ENCODE measurements at places on chromosomes 11 and 22.

- DNase-seq = no peak
Observed at GRCh38 chr11:119019996-119020395, 1.4 kb downstream of the TRAPPC4 start.

DNA sequence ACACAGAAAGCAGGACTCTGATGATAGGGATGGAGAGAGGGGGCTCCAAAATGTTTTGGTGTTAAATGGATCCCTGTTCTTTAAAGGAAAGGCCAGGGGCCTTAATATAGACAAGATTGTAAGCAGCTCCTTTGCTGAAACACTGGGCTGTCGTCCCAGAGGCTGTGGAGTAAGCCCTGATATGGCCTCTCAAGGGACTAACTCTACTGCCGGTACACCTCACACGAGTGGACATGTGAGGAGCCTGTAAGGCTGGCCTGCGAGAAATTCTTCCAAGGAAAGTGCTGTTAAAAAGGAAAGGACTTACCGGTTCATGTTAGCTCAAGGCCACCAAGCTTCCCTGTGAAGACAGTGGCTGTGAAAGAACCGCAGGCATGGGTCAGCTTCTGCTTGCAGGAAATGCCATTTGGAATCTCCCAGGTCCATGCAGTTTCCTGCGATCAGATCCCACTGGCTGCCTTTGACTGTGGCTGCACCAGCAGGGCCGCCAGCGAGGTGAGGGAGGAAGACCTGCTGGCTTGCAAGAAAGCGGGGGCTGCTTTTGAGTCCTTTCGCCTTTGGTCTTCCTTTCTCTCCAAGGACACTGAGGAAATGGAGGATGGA is 106.6 kb downstream of the PRR5L start:
- DNase-seq = no peak

DNA sequence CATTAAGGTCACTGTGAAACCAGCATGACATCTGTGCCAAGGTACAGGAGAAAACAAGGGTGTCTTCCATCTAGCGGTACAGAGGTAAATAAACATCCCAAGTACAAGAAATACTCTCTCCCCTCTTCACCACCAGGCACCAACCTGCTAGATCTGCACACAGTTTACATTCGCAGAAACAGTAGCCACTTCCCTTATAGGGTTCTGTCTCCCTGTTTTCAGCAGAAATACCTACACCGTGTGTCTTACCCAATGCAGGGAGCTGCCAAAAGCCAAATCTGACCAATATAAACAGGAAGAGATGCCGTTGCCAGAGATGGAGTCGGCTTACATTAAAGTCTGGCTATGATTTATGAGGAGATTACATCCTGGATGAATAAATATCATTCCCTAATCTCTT is 1.2 kb downstream of the SCN4B start:
- no peak for DNase-seq

DNA sequence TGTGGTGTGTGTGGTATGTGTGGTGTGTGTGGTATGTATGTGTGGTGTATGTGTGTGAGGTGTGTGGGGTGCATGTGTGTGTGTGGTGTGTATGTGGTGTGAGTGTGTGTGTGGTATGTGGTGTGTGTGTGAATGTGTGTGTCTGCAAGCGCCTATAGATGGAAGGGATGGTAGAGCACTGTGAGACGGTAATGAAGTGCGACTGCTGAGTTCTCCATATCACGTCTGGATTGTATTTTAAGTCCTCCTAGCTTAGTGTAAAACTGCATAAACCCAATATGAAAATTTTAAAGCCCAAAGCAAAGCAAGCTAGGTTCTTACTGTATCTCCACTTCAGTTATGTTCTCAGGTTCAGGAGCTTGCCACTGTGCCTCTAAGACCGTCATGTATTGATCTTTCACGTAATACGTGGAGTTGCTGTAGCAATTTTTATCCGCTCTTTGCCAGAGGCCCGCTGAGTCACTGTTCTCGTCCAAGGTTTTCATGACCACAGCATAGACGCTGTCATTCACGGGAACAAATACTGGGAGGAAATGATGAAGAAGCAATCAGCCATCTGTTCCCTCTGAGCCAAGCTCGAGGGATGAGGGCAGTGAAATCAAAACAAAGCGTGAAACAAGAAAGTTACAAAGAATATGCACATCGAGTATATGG is 5.5 kb downstream of the PLET1 start:
- DNase-seq = peak; percentile 9

DNA sequence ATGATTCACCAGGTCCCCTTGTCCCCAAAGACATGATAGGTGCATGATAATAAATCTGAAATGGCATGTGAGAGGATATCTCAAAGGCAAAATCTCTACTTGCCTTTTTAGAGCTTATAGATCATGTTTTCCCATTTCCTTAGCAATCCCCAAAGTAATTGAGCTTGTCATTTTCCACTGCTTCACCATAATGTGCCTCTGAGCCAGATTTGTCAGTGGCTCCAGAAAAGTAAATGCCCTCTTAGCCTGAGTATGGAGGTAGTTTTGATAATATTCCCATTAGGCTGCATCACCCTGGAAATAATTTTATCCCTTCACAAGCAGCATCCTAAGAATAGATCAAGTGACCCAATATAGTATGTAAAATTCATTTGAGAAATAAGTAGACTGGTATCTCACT is 36.7 kb upstream of the ADSL start:
- DNase-seq = no peak

GRCh38 chr11:104618954-104619353 is 279.3 kb downstream of the CASP12 start:
- no peak for DNase-seq

GRCh38 chr11:10453261-10453660 is 1.8 kb upstream of the AMPD3 start:
- no peak for DNase-seq

GRCh38 chr22:38104084-38104483 is 6.4 kb downstream of the BAIAP2L2 start:
- DNase-seq = peak; percentile 53

GRCh38 chr11:111429066-111429506 is 50.0 kb upstream of the POU2AF1 start:
- DNase-seq = peak; percentile 84

GRCh38 chr11:104997288-104997687 is 25.7 kb downstream of the CASP5 start:
- DNase-seq = no peak

GRCh38 chr22:20577549-20577975 is 70.2 kb downstream of the MED15 start:
- DNase-seq = no peak

- no peak for DNase-seq
Observed at GRCh38 chr11:8707541-8708191, 25.1 kb downstream of the RPL27A start.

- no peak for DNase-seq
Observed at GRCh38 chr11:64229744-64230170, 591 bp upstream of the DNAJC4 start.

- DNase-seq = no peak
Observed at GRCh38 chr11:1696608-1697570, at the start of gene KRTAP5-6. KRTAP5-6 (plus strand) TSS chr11:1697195; CDS start chr11:1697246, 51 bp downstream.

- DNase-seq = no peak
Observed at GRCh38 chr11:74025467-74026166, 16.7 kb upstream of the UCP3 start.

DNA sequence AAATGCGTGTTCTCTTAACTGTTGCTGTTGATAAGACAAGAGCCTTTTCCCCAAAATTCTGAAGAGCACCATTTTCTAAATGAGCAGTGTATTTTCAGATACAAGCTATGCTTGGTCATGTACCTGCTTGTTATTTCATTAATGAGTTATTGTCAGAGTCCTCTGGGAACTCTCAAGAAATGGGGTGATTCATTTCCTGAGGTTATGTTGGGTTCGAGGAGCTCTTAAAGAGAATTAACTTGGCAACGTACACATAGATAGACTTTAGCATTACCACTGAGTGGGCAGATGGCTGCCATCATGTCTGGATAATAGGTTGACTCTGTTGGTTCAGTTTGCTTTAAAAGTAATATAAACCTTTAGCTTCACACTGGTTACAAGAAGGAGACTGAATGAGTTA is 87.9 kb upstream of the SORL1-AS1 start:
- peak; percentile 59 for DNase-seq

DNA sequence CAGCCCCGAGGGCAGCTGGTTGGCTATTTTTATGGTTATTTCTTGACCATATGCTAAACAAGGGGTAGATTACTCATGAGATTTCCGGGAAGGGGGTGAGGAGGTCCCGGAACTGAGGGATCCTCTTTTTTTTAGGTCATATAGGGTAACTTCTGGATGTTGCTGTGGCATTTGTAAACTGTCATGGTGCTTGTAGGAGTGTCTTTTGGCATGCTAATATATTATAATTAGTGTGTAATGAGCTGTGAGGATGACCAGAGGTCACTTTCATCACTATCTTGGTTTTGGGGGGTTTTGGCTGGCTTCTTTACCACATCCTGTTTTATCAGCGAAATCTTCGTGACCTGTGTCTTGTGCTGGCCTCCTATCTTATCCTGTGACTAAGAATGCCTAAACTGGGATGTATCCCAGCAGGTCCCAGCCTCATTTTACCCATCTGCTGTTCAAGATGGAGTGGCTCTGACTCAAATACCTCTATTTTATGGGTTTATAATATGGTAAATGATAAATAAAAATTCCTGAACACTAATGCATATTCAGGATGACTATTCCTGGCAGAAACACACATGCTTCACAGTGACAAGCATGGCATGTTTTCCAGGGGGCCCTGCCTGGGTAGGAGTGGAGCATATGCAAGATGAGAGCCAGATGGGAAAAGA is 11.2 kb downstream of the KREMEN1 start:
- DNase-seq = peak; percentile 78

DNA sequence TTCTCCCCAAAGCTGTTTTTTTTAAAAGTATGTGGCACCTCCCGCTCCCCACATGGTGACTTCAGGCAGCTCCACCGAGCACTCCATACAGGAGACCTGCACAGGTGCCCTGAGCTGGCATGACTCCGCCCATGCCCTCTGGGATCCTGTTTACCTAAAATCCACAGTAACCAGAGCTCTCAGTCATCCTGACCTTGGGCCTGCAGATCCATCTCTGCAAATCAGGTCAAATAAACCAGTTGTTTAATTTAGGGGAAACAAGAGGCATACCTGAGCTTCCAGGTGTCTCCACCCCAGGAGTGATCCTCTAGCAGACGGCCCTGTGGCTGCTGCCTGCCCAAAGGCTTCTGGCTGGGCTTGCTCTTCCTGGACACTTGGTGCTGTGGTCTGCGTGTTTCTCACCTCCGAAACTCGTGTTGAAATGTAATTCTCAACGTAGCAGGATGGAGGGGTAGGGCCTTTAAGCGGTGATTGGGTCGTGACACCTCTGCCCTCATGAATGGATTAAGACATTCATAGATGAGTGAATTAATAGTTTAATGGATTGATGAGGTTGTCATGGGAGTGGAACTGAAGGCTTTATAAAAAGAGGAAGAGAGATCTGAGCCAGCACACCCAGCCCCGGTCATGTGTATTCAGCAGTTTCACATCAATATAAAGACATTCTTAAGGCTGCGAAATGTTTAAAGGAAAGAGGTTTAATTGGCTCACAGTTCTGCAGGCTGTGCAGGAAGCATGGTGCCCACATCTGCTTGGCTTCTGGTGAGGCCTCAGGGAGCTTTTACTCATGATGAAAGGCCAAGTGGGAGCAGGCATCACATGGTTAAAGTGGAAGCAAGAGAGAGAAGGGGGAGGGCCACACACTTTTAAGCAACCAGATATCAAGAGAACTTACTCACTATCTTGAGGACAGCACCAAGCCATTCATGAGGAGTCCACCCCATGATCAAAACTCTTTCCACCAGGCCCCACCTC is 34.1 kb downstream of the LINC01488 start:
- DNase-seq = peak; percentile 28

DNA sequence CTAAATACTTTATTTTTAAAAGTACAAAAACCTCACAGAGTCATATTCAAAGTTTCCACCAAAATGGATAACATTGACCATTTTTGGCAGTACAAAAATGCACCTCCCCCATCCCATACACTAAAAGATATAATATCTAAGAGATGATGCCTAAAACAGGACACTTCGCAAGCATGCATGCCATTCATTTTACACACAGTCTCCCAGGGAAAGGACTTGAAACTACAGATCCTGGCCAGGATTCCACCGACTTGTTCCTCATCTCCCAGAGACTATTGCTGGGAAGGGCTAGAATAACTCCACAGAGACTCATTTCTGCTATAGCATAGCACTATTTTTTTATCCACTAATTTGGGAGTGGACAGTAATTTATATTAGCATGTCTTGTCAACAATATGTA is 81.7 kb downstream of the MTNR1B start:
- no peak for DNase-seq

DNA sequence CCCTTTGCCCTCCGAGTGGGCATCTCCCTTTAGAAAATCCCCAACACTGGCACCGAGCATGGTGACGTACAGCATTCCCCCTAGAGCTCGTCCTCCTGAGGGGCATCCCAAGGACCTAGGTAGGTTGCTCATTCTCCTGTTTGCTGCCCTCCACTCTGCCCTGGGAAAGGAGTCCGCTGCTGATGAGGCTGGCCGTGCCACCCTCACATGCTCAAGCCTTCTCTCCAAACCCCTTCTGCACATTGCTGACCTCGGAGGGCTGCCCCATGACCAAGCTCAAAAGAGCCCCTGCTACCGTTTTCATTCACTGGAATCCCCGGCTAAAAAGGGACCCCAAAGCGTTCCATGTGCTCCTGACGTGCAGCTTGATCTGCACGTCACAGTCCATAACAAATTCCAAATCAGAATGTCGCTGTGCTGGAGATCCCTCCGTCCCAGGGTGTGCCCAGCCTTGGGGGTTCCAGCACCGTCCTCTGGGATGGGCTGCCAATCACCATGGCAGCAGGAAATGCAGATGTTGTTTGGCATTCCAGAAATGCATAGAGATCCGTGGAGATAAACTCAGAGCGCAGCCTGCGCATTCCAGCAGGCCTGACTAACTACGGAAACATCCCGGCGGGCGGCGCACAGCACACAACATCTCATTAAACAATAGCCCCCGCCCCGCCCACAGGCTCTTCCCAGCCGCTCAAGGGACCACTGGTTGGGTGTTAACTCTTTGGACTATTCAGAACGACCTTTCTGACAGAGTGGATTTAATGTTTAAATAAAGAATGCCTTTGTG is 26.3 kb upstream of the GNB1L start:
- no peak for DNase-seq

GRCh38 chr11:9313648-9314290 is 624 bp downstream of the TMEM41B start:
- peak; percentile 47 for DNase-seq

GRCh38 chr11:68145120-68145866 is 24.1 kb upstream of the CHKA start:
- no peak for DNase-seq

DNA sequence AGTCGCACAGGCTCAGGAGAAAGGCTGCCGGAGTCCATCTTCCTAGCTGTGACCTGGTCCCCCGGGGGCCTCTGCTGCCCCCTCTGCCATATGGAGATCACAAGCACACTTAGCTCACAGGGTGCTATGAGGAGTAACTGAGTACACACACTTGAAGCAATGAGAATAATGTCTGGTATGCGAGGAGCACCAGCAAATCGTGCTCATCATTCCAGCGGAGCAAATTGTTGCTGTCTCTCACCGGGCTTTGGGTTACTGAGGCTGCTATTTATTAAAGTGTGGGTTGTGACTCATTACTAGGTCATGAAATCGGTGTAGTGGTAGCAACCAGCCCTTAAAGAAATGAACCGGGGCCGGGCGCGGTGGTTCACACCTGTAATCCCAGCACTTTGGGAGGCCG is 48.1 kb upstream of the EIF3D start:
- no peak for DNase-seq

GRCh38 chr11:46469926-46470325 is 78.3 kb upstream of the CHRM4 start:
- no peak for DNase-seq

- no peak for DNase-seq
Observed at GRCh38 chr22:35861451-35861850, 143.8 kb downstream of the APOL5 start.

Data from NB4 (cell line).